ENCODE measurements at places on chromosomes 12 and 14.

DNA sequence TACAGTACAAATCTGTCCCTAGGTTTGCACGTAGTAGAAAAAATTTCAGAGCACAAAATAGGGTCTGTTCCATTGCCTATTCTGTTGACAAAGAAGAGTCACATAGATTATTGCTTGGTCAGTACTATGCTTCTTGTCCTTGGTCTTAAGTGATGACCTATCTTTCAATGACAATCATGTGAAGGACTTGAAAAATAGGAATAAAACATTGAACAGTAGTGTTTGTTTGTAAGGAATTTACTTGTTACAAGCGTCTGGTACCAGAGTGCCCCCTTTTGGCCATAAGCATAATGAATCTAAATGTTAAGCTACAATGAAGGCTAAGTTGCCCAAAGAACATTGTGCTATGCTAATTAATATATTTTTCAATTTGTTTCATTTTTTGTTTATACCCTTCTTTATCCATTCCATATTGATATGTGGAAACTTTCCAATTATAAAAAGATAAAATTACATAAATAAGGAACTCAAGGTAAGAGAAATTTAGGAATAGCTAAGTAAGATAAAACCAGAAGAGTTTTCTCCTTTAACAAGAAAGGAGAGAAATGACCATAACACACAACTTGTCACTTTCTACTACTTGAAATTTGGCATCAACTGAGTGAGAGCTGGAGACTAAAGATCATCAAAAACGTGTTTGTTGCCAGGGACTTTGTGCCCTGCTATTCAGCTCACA lies 204.7 kb downstream of the EPS8 start:
- peak; percentile 20 for DNase-seq

GRCh38 chr12:26278266-26278665 lies 82.9 kb downstream of the SSPN start:
- DNase-seq = no peak

DNA sequence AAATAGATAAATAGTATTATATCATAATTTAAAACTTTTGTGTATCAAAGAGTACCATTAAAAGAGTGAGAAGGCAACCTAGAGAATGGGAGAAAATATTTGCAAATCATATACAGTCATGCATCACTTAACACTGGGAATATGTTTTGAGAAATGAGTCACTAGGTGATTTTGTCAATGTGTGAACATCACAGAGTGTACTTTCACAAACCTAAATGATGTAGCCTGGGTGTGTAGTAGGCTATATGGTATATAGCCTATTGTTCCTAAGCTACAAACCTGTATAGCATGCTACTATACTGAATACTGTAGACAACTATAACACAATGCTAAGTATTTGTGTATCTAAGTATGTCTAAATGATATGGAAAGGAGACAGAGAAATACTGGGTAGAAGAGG lies 48.0 kb upstream of the ARID2 start:
- no peak for DNase-seq

DNA sequence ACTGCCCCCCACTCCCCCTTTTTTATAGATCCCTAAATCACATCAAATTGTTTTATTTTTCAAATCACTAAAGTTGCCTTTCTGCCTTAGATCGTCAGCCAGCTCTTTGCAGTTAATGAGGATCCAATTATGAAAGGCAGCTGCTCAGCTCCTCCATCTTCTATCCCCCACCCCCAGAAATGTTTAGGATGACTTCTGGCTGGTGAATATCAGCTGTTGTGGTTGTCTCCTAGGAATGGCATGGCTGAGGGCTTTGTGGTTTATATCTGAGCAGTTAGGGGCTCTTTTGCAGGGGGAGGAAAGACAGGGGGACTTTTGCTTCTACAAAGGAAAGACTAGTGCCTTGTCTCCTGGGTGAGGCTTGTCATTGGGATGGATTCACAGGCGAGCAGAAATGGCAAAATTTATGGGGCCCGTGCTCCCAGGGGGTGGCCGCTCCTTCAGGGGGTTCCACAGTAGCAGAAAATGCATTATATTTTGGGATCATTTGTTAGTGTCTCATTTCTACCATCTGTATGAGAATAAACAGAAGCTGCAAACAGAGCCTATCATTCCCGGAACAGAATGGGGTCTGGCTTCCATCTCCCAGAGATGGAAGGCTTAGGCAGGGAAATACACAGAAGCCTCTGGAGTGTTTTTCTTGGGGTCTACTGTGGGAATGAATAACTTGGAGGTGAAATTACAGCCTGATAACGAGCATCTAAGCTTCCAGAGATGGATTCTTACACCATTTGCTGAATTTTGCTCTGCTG lies 6.5 kb downstream of the JDP2 start:
- no peak for DNase-seq

GRCh38 chr14:76380991-76381390 lies 5.1 kb downstream of the ESRRB start:
- no peak for DNase-seq

DNA sequence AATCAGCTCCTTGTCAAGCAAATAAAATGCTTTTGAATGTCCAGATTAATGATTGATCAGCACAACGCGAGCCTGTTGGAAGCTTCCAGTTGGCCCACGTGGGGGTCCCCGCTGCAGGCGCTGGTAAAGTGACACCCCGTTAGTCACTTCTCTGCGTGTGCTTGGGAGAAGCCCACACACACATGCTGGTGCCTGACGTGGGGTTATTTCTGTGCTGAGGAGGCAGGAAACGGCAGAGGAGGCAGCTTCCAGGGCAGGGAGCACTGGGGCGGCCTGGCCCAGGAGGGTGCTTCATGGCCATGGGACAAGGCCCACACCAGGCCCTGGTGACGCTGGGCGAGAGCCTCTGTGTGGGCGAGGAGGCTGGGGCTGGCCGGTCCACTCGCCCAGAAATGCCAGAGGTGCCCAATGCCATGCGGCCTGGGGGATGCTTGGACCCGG lies 101.5 kb downstream of the KIF26A start:
- DNase-seq = no peak

DNA sequence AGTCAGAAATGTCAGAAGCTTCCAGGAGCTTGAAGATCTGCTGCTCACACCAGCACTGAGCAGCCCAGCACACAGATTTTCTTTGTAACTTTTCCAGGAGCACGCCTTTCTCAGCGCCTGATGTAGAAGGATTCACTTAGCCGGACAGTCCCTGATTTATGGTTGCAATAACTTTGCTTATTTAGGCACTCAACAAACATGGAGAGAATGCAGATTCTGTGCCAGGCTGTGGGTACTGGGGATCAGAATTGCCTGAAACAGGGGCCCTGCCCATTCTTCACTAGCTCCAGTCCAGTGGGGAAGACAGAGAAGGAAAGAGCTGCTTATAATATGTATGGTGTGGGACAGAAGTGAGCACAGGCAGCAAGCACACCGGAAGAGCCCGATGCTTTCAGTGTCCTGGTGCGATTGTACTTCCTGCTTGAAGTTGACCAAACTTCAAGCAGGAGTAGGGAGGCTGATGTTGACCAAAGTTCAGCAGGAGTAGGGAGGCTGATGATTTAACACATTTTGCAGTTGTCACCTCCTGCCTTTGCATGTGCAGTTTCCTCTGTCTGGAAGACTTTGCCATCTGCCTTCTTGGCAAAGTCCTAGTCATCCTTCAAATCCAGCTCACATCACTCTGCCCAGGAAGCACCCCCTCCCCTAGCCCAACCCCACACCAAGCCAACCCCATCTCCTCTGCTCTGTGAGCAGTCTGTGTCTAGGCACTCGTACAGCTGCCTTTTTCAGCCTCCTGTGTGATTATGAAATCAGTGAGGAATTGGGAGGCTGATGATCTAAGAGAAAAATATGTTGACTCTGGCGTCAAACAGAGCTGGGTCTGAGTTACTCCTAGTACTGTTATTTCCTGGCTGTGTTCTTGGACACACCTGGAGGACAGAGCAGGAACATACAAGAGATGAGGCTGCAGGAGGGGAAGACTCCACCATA lies 12.0 kb upstream of the PRIMA1 start:
- no peak for DNase-seq

DNA sequence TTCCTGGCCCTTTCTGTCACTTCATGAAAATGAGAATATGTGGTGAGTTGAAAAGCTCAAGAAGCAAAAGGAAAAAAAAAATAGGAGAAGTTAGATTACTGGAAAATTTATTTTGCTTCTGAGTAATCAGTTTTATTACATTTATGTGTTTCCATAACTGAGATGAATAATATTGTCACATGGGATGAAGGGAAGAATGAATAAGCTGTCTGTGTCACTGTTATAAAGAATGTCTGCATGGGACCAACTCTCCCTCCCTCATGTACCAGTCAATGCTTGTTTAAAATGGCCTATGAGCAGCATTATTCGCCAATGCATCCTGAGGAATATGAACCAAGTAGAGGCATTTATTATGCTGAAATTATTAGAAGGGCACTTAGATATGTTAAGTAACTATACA lies 246.3 kb downstream of the PRKD1 start:
- DNase-seq = no peak

GRCh38 chr14:104752423-104752734 lies 568 bp upstream of the SIVA1 start:
- no peak for DNase-seq

Data from NCI-H2029 treated with DMSO at 0.1 percent for 48 hours (cell line).